Activated T-helper 1 cell treated with Interleukin-2 at 50 U/mL for 16 hours (primary cell): ENCODE measurements at places on chromosomes 1 and 21.

- DNase-seq, result no peak
Measured at GRCh38 chr1:34263406-34263805, 86.7 kb downstream of the C1orf94 start.

DNA sequence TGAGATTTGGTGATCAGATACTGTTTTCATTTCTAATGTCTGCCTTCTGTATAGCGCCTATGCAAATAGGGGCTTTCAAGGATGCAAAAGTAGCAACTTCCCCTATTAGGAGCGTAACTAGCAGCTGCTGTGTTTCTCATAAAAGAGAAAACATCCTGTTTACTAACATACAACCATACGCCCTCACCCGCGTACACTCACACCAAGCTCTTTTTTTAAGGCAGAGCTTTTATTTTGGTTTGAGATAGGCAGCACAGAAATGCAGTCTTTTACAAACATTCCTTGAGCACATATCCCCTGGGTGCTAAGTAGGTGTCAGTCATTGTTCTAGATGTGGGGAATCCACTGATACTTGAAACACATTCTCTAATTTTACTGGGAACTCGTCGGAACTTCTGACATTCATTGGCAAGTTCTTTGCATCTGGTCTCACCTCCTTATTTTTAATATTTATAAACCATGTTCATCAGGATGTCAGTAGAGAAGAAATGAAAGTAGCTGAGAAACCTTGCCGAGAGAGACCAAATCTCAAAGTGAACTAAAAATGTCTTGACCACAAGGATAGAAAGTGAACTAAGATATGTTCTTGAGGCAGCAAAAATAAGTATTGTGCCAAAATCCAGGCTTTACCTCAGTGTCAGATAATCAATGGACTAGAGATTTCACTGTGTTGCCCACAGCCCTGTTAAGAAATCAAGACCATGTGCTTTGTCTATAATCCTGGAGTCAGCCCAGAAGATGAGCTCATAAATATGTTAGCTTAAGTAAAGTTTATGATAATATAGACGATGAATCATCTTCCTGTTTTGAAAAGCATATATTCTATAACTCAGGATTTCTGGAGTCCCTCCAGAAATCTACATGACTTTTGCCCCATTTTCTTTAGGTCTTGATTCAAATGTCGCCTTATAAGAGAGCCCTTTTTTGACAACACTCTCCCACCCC, 350.9 kb downstream of the ST6GALNAC3 start:
- DNase-seq, result no peak

GRCh38 chr1:3027611-3028371, 6.5 kb downstream of the ACTRT2 start:
- no peak for DNase-seq

DNA sequence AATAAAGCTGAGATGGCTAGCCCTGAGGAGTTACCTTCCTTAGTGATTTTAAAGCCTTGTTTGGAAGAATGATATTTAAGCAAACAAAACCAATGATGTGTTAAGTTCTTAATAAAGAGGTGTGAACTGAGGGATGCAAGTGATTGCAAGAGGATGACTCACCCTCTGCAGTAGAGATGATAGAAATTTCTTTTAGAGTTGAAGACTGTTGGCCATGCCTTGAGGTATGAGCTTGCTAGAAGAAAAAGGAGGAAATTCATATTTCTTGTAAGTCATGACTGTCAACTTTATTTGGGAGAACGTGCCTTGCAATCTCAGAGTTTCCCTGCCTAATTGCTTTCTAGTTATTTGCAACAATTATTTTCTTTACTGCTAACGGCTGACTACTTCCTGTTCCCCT, 94.7 kb downstream of the PLA2G4A start:
- no peak for DNase-seq

GRCh38 chr1:223016890-223017289, 126.2 kb downstream of the TLR5 start:
- DNase-seq, result no peak

DNA sequence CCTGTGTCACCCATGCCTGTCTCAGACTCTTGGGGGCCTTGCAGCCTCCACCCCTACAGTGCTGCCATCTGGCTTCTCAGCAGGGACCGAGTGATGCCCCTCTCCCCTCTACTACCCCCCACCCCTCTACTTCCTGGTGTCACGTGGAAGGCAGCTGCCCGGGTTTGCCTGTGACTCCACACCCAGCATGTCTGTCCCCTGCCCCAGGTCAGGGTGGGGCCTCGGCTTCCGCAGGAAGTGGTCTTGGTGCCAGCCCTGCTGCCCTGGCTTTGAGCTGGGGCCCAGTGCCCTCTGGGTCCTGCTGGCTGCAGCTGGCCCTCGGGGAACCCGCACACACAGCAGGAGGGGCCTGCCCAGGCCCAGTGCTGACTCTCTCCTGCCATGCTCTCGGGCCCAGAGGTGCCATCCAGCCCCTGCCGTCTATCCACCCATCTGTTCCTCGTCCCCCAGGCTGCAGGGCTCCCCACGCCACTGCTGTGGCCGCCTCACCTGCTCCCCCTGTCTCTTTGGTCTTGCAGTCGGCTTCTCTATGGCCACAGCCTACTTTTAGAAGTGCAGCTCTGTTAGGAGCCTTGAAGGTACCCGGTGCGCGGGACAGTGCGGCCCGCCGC, 24.0 kb downstream of the PLCH2 start:
- DNase-seq, result no peak
